ENCODE measurements at places on chromosomes 11 and 22. TPM values are rescaled to one million over a fixed set of nuclear protein-coding genes. Genes with fewer than 3 reads are reported as not detected.

Gene OR52N5
- not detected for polyA plus RNA-seq

DNA sequence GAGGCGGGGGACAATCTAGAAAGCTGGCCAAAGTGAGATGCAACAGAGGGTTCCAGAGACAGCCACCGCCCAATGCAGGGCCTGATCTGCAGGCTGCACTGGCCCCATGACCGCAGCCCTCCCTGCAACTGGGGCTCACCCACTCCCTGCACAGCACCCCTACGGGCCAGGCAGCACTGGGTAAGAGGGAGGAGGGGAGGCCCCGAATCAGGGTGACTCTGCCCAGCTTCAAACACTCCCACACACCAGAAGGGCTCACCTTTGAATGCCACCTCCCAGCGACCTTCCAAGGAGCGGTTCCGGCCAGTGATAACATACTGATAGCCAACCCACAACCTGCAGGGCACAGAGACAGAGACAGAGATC lies 59.3 kb downstream of the DGCR2 start:
- DNase-seq, result no peak

- DNase-seq, result no peak
These were observed 89.3 kb downstream of the RDX start for GRCh38 chr11:110207123-110207522.

Gene MRGPRG
- not detected for polyA plus RNA-seq

Gene RGL4
- polyA plus RNA-seq, result 0.59 TPM

Gene MMP8
- polyA plus RNA-seq, result not detected

GRCh38 chr11:75654314-75654713 lies 14.5 kb downstream of the MAP6 start:
- DNase-seq, result no peak

Gene PKDREJ
- polyA plus RNA-seq, result not detected

- peak; percentile 44 for DNase-seq
These were observed 15.2 kb upstream of the TMPRSS4 start for GRCh38 chr11:118061586-118062125.

DNA sequence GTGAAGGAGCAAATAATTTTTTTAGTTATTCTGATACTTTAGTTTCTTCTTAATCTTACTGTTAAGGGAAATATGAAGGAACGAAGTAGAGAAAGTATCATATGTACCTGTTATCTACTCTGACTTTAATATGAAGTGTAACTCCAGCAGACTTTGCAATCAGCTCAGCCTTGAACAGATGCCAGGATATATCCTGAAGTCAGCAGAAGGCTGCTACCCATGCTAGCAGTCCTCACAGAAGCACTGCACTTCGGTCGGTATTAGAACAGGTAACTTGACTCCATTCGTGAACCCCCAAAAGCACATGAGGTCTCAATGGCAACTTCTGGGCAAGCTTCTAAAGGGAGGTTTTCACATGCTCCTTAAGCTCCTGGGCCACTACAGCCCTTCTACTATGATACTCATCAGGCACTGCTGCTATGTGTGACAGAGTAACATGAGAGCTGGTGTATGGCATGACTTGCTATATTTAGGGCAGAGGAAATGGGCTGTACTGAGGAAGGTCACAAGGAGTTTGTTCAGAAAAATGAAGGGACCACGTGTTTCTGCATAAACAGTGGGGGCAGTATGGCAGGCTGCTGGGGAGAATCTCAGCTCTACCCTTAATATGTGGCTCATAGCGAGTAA lies 344.1 kb downstream of the SOX6 start:
- no peak for DNase-seq

DNA sequence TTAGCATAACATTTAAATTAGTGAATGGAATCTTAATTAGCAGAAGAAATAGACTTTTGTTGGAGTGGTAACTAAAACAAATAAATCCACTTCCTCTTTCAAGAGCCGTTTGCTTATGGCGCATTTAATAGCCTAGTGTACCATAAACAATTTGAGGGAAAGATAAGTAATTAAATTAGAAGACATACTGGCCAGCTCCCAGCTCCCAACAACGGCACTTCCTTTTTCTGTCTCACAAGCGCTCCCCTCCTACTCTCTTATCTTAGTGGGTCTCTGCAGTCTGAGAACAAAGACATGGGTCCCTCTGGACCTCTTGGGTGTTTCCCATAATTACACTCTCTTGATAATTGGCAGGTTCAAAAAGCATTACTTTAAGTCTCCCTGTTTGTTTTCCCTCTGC lies 146.0 kb downstream of the OPCML start:
- no peak for DNase-seq

- DNase-seq, result peak; percentile 90
These were observed 1.2 kb downstream of the PHLDB1 start for GRCh38 chr11:118608360-118609227.

Gene OR6T1
- polyA plus RNA-seq, result not detected

DNA sequence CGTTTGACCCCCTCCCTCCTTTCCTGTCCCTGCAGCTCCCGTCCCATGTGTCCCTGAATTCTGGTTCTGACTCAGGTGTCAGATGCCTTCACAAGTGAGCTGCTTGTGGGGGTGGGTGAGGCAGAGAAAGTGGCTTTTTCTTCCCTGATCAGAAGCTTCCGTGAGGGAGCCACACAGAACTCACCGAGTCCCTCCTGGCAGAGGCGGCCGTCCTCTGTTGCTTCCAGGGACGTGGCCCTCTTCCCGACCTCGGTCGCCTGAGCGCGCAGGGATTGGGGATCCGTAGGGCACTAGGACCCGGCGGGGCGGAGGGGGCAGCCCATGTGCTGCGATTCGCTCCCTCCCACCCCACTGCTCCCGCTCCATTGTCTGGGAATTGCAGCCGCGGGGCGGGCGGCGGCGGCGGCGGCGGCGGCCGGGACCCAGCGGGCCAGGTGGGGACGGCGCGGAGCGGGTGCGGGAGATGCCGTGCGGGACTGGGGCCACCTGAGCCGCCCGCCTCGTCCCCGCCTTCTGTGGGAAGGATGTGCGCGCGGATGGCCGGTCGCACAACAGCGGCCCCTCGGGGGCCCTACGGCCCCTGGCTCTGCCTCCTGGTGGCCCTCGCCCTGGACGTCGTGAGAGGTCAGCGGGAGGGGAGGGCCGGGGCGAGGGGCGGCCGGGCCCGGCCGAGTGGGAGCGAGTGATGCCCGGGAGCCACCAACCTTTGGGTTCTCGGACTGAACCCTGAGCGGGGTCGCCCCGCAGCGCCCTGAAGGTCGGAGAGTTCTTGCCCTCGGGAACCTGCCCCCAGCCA lies at the start of gene TMEM132A:
Gene TMEM132A, plus strand, starts transcription at position 351 of the 796 bp plus-strand sequence. Its CDS starts 174 bp downstream, at position 525.
- DNase-seq, result peak; percentile 78

Gene ROBO4
- 2.4 TPM for polyA plus RNA-seq

Gene SLC39A13
- polyA plus RNA-seq, result 34.7 TPM

DNA sequence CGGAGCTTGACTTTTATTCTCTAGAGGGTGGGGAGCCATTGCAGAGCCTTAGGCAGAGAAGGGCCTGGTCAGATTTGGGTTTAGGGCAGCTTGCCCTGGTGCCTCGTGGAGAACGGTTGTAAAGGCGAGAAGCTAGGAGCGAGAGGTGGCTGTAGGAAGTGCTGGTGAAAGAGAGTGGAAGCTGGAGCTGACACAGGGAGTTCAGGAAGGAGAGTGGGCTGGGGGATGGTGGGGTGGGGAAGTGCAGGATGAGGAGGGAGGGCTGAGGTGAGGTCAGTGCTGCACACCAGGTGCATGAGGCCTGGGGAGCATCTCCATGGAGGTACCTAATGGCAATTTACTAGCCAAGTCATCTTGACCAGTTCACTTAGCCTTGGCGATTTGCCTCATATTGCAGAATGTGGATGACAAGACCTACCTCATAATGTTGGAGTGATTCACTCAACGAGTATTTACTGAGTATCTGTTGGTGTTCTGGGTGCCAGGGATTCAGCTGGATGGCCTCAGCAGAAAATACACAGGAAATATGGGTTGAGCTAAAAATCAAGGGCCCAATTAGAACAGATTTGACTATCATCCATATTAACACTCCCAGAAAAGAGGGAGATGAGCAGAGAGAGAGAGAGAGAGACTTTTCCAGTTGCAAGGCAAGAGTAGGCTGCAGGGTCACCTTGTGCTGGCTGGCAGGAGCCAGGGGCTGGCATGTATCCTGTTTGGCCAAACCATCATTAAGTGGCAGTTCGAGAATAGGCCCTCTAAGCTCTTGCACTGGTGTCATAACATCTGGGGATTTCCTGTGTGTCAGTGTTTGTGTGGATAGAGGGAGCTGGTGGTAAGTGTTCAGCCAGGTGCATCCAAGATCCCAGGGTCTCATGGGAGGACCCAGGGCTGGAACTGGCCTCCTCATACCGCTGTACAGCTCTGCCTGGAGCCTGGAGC lies 44.4 kb upstream of the CLDN5 start:
- DNase-seq, result no peak

DNA sequence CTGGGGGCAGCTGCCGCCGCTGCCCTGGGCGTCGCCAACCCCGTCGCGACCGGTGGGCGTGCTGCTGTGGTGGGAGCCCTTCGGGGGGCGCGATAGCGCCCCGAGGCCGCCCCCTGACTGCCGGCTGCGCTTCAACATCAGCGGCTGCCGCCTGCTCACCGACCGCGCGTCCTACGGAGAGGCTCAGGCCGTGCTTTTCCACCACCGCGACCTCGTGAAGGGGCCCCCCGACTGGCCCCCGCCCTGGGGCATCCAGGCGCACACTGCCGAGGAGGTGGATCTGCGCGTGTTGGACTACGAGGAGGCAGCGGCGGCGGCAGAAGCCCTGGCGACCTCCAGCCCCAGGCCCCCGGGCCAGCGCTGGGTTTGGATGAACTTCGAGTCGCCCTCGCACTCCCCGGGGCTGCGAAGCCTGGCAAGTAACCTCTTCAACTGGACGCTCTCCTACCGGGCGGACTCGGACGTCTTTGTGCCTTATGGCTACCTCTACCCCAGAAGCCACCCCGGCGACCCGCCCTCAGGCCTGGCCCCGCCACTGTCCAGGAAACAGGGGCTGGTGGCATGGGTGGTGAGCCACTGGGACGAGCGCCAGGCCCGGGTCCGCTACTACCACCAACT lies 1.0 kb downstream of the FUT4 start:
- peak; percentile 69 for DNase-seq

Gene TMEM45B
- polyA plus RNA-seq, result 10.0 TPM

DNA sequence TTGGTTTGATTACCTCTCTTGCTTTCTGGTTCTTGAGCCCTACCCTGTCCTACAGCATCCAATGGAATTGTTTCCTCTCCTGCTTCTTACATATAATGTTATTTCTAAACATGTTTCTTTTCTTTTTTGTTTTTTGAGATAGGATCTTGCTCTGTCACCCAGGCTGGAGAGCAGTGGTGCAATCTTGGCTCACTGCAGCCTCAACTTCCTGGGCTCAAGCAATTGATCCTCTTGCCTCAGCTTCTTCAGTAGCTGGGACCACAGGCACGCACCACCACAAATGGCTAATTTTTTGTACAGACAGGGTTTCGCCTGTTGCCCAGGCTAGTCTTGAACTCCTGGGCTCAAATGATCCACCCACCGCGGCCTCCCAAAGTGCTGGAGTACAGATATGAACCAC lies 105.9 kb downstream of the SGSM3 start:
- no peak for DNase-seq

GRCh38 chr11:75233754-75234172 lies 6.8 kb upstream of the TPBGL start:
- no peak for DNase-seq

DNA sequence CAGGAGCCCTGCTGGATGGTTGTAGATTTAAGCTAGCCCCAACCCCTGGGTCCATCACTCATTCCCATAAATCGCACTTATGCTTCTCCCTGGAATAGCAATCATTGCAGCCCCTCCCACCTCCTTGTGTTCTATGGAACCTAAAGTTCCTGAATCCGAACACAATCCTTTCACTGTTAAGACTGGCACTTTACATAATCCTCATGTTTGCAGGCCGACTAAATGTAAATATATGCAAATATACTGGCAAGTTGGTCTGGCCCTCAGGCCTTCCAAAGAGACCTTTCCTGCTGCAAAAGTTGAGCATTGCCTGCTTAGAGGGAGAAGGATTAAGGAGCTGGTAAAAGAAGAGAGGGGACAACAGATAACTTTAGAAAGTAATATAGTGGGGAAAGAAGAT lies 892.9 kb downstream of the OPCML start:
- DNase-seq, result no peak

DNA sequence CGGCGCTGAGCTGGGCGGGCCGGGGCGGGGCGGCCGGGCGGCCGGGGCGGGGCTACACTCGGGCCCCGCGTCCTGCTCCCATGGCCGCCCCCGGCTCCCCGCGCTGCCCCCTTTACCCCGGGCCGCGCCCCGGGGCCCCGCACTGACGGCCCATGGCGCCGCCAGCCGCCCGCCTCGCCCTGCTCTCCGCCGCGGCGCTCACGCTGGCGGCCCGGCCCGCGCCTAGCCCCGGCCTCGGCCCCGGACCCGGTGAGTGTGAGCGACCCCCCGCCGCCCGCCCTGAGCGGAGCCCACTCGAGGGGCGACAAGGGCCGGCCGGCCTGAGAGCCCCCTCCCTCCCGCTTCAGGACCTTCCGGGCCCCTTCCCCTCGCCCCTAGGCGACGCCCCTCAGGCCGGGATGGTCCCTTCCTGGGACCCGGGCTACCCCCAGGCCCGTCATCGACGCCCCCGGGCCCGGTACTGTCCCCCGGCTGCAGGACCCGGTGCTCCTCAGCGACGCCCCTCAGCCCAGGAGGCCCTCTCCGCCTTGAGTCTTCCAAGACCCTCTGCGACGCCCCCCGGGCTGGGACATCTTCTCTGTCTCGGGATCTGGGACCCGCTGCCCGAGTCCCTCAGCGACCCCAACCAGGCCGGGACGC lies at the start of gene KREMEN1:
Gene KREMEN1, plus strand, starts transcription at position 57 of the 639 bp plus-strand sequence. Its CDS starts 96 bp downstream, at position 153.
- DNase-seq, result peak; percentile 59

All from aorta (tissue), 5 donors.